Fibroblast of skin of scalp (primary cell): ENCODE measurements at places on chromosomes 2 and 18.

GRCh38 chr2:20573620-20574422 lies 77.1 kb downstream of the HS1BP3 start:
- peak; percentile 66 for DNase-seq

DNA sequence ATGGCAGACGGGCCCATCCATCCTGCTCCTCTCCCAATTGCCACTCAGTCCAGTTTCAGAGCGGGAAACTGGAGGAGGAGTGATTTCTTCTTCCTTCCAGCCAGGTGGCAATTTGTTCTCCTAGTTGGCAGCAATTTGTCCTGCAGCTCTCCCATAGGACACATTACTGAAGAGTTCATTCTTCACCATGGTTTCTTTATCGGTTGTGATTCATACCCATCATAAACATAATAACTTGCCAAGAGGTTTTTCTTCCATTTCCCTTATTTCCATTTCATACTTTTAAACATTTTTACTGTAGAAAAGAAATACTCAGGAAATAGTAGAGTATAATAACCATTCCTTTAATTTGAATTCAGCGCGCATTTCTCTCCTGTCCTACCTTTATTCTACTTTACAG lies 377.9 kb upstream of the RAB12 start:
- DNase-seq, result no peak

DNA sequence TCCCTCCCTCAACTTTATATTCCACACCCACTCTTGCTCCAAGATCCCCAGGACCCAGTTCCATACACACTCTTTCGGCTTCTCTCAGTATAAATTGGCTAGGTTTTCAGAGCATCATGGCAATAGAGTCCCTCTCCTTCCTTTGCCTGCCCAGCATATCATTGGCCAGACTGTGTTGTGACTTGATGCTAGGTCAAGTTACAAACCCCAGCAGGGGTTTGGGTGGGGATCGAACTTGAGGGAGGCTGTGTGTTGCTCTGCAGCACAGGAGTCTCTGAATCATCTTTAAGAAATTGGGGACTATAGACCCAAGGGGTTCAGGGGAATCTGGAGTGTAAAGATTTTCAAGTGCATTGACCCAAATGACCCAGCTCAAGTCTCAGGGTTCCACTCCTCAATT lies 477.5 kb upstream of the MEIS1 start:
- no peak for DNase-seq

GRCh38 chr2:111184725-111185310 lies 64.1 kb downstream of the BCL2L11 start:
- no peak for DNase-seq
